ENCODE measurements at places on chromosomes 6 and 20.
A peak's percentile ranks its signal among the peaks of the same experiment; 100 is the strongest.

DNA sequence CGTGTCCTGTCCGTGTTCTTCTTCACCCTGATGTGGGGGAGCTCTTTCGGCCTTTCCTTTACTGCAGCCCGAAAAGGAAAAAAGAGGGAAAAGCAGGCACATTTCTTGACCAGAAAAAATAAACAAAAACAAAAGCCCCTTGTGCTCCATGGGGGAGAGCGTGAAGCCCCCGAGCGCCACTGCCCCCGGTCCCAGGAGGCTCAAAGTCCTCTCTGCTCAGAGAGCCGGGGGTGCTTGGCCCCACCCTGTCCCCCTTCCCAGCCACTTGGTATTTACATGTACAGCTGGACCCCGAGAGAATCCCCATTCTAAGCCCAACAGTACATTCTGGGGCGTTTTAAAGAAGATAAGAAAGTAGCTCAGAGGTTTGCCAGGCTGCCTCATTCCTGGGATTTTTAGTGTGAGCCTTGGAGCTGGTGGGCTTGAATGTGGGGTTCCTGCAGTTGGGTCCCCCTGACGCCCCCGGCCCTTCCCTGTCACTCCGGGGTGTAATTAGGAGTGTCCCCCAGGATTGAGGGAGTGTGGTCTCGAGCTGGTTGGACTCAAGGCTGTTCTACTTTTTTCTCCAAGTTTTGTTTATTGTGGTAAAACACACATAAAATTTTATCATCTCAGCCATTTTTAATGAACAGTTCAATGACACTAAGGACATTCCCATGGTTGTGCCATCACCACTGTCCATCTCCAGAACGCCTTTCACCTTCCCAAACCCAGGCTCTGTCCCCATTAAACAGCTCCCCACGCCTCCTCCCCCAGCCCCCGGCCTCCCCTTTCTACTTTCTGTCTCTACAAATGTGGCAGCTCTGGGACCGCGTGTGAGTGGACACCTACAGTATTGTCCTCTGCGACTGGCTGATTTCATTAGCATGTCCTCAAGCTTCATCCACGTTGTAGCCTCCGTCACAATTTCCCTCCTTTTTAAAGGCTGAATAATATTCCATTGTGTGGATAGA is 55.7 kb upstream of the BHLHE23 start:
- no peak for DNase-seq

GRCh38 chr6:93136111-93136510 is 283.2 kb downstream of the EPHA7 start:
- DNase-seq = no peak

DNA sequence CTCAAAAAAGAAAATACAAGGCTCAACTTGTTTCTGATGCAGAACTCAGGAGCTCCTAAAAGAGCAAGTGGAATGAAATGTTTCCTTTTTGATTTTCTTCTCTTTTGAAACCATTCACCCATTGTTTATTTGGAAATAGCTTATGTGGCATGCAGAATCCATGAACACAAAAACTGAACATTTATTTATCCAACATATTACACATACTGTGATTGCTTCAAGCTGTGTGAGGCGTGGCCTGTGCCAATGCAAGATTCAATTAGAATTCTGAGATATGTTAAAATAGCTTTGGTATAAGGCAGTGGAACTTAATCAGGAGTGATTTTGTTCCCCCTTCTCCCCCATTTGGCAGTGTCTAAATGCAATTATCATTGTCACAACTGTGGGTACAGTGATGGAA is 45.9 kb upstream of the CARMIL1 start:
- no peak for DNase-seq

GRCh38 chr20:4545526-4545925 is 176.2 kb upstream of the PRND start:
- DNase-seq = no peak

GRCh38 chr6:75876152-75876551 is 127.1 kb downstream of the MYO6 start:
- no peak for DNase-seq

DNA sequence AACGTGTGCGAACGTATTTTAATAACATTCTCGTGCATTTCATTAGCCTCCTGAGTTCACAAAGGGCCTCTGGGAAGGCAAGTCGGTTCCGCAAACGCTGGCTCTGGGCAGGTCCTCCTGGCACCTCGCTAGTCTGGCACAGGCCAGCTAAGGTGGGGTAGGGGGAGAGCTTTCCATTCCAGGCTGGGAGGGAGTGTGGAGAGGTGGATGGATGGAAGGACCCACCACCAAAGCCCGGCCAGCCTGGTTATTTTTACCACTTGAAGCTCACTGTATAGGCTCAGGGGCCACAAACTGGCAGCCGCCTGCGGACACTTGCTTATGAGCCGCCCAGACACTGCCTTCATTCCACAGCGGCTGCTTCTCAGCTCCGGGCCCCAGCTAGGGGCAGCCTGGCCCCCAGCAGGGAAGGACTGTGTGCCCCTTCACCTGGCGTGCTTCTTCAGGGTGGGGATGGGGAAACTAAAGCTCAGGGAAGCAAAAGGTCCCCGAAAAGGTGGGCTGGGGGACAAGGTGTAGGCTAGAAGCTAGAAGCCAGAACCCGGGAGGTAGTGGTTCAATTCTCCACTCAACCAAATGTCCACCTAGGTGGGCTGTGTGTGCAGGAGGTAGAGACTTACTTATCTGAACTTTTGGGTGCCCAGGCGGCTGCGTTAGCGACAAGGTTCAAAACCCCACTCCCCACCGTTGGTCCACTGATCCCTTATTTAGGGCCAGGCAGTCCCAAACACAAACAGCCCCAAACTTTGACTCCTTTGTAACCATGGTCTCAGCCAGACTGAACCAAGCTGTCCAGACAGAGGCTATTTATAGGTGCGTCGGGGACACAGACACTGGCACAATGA is 1.7 kb downstream of the PMEPA1 start:
- DNase-seq = peak; percentile 28

DNA sequence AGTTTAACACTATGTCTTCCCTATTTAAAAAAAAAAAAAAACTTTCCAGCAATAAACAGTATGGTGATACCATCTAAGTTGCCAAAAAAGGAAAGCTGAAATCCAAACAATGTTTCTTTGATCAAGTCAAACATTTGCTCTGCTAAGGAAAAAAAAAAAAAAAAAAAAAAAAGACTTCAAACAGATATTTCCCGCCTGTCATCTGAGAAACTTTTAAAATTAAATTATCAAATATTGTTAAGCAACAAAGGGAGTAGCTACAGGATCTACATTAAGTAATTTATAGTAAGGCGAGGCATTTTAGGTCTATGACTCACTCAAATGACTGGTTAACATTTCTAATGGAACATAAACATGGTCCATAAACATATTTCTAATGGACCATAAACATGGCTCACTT is 121.2 kb downstream of the DST start:
- no peak for DNase-seq

DNA sequence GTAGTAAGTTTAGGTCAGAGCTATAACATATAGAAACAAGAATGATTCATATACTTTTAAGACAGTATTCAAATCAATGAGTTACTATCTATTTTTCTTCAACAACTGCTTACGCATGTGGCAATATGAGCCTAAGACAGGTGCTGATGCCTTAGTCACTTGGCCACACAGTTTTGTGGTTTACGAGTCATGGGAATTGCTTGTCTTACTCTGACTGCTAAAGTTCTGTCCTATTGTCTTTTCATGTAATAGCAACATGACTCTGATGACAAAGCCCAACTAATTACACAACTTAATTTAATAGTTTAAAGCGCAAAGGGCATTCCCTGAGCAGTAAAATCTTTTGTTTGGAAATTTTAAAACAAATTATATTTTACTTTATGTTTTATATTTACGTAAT is 159.3 kb upstream of the CENPW start:
- DNase-seq = no peak

GRCh38 chr20:20895537-20895936 is 183.1 kb upstream of the RALGAPA2 start:
- DNase-seq = no peak

DNA sequence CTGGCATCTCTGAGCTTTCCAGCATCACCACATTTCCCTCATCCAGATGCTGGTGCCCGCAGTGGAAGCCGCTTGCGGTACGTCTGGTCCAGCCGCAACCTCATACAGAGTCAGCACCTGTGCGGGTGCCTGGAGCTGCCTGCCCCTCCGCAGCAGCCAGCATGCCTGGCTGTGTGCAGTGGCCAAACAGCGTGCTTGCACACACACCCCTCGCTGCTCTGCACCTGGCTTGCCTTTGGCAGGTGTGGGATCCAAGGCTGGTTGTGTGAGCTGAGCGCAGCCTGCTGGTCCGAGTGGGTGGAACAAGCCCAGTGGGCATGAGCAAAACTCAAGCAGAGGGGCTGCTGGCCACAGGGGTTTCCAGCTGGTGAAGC is 3.1 kb upstream of the HINT3 start:
- no peak for DNase-seq

DNA sequence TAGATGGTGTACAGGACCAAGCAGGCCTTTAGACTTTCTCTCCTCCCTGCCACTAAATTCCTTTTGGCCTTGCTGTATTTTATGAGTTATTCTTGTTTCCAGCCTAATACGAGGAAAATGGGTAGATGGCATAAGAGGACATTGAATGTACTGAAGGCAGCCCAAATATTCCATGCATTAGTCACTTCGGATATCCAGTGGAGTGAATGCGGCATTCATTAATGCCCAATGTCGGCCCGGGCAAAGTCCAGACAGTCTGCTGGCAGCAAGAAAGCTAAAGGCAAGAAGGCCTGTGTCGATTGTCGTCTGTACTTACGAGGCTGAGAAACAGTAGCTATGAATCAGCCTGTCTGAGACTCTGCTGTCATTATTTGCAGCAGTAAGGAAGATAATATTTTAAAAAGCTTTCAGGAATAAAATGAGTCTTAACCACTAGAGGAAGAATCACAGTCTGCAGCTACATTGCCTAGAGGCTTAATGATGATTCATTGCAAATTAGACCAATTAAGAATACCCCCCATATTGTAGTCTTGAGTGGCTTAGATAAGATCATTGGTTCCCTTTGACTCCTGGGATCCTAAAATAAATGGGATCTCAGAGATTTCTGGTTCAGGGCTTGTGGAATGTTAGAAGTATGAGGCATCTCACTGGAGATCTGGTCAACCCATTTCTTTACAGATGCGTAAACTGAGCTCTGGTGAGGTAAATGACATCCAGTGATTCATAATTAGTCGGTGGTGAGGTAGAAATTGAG is 534.1 kb upstream of the JAG1 start:
- no peak for DNase-seq

GRCh38 chr20:3698591-3699001 is 13.8 kb downstream of the SIGLEC1 start:
- DNase-seq = no peak

- DNase-seq = no peak
These were observed 10.4 kb downstream of the TFAP2B start for GRCh38 chr6:50829049-50829448.
